ENCODE measurements at places on chromosomes 5 and 9. TPM values are rescaled to one million over a fixed set of nuclear protein-coding genes. Genes with fewer than 3 reads are reported as not detected.

- H3K36me3 ChIP-seq = no peaks in the 10 kb centered on the region
- no peaks in the 10 kb centered on the region for H3K27me3 ChIP-seq
Observed at GRCh38 chr5:111165058-111165457, 59.1 kb upstream of the CAMK4 start.

GRCh38 chr5:84384604-84385575 lies at the start of gene EDIL3:
Gene EDIL3, minus strand, starts transcription at chr5:84384880. Its CDS starts 506 bp downstream, at chr5:84384374.
- H3K4me1 ChIP-seq = no peaks in the 10 kb centered on the region
- peaks cover 7% of the 10 kb centered on the region for H3K27me3 ChIP-seq
- H3K27ac ChIP-seq = peak within 1 kb of the TSS; percentile 7
- H3K4me3 ChIP-seq = peak within 1 kb of the TSS; percentile 67
- DNase-seq = peak; percentile 54

DNA sequence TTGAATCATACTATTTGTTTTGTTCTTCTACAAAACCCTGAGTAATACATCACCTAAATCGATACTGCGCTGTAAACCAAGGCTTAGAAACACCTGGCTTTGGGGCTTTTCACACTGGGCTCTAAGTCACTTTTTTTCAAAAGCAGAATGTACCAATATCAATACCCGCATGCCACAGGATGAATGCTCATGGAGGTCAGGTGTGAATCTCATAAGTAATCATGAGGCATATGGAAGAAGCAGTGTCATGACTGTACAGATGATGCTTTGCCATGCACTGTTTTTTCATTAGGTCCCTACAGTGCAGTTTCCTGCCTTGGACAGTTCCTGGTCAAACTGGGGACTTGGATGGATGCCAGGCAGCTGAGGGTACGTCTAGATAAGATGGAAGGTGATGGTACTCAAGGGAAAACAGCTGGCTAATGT lies 49.0 kb upstream of the ATG10 start:
- H3K36me3 ChIP-seq = no peaks in the 10 kb centered on the region
- H3K27me3 ChIP-seq = no peaks in the 10 kb centered on the region
- H3K4me1 ChIP-seq = no peaks in the 10 kb centered on the region
- no peak overlapping the region for H3K27ac ChIP-seq
- no peak for DNase-seq
- H3K4me3 ChIP-seq = no peak overlapping the region

- H3K4me3 ChIP-seq = no peak overlapping the region
- H3K4me1 ChIP-seq = no peaks in the 10 kb centered on the region
- H3K36me3 ChIP-seq = no peaks in the 10 kb centered on the region
Observed at GRCh38 chr5:38013107-38013506, 173.3 kb upstream of the GDNF start.

- no peaks in the 10 kb centered on the region for H3K4me1 ChIP-seq
- peak; percentile 52 for DNase-seq
- no peak overlapping the region for H3K27ac ChIP-seq
- H3K4me3 ChIP-seq = no peak overlapping the region
Observed at GRCh38 chr9:3760031-3760430, 234.2 kb upstream of the RFX3 start.

DNA sequence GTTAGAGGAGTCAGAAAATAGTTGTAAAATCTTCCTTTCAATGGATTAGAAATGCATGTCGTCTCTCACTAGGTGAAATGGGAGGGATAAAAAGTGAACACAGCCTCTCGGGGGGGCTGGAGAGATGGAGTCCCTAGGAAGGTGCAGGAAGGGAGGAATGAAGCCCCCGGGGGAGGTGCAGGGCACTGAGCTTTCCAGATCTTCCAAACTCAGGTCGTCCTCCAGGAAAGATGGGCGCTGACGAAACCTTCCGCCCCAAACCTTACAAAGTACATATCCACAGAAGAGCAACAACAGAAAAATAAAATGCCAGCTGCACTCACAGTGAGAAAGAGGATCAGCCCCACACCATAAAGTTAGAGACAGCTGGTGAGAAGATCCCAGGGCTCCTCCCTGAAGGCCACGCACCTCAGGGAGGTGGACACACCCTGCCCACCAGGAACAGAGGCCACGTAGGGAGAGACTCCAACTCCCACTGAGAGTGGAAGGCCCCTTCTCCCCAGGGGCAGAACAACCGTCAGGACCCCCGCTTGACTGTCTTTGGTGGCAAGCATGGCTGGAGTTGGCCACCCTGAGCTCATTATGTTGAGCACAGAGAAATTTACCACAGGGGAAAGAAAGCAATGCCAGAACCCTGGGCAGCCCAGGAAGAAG lies 174.3 kb downstream of the AUH start:
- H3K4me1 ChIP-seq = peaks cover 17% of the 10 kb centered on the region
- H3K36me3 ChIP-seq = no peaks in the 10 kb centered on the region
- H3K4me3 ChIP-seq = no peak overlapping the region

DNA sequence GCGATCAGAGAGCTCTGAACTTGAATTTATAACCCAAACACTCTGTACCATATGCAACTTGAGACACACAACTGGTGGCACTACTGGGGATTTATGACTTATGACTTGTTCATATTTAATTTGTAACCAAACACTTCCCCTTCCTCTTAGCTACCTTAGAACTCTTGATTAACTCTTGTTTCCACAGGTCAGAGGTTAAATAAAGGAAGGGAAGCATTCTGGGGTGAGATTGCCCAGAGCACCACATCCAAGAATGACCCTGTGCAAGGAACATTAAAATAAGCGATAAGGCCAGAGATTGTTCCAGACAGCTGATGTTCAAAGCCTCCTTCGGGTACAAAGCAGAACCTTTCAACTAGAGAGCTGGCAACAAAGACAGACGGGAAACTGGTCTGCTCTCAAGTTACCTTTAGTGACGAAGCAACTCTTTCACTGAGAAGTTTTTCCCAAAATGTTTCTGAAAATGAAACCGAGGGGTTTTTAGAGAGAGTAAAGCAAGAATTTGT lies 242.6 kb downstream of the DENND1A start:
- no peaks in the 10 kb centered on the region for H3K36me3 ChIP-seq
- no peak overlapping the region for H3K27ac ChIP-seq
- no peak overlapping the region for H3K4me3 ChIP-seq
- H3K4me1 ChIP-seq = no peaks in the 10 kb centered on the region

Gene SV2C
- not detected for total RNA-seq

Gene RMRP
- total RNA-seq = 162,287 TPM

Gene WDR38
- total RNA-seq = not detected

Gene P4HA2
- 553 TPM for total RNA-seq

Gene IL4
- not detected for total RNA-seq

Measured in fibroblast of lung (primary cell).